ENCODE measurements at places on chromosomes 7 and 10.
A peak's percentile ranks its signal among the peaks of the same experiment; 100 is the strongest.

GRCh38 chr10:34179280-34179679 is 635.8 kb downstream of the PARD3 start:
- no peak for DNase-seq

DNA sequence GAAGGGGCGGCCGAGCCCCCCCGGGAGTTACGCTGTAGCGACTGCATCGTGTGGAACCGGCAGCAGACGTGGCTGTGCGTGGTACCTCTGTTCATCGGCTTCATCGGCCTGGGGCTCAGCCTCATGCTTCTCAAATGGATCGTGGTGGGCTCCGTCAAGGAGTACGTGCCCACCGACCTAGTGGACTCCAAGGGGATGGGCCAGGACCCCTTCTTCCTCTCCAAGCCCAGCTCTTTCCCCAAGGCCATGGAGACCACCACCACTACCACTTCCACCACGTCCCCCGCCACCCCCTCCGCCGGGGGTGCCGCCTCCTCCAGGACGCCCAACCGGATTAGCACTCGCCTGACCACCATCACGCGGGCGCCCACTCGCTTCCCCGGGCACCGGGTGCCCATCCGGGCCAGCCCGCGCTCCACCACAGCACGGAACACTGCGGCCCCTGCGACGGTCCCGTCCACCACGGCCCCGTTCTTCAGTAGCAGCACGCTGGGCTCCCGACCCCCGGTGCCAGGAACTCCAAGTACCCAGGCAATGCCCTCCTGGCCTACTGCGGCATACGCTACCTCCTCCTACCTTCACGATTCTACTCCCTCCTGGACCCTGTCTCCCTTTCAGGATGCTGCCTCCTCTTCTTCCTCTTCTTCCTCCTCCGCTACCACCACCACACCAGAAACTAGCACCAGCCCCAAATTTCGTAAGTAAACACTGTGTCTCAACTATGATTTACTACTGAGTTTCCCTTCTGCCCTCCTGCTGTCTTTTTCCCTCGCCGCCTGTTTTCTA is 666 bp downstream of the NRG3 start:
- DNase-seq: peak; percentile 62

DNA sequence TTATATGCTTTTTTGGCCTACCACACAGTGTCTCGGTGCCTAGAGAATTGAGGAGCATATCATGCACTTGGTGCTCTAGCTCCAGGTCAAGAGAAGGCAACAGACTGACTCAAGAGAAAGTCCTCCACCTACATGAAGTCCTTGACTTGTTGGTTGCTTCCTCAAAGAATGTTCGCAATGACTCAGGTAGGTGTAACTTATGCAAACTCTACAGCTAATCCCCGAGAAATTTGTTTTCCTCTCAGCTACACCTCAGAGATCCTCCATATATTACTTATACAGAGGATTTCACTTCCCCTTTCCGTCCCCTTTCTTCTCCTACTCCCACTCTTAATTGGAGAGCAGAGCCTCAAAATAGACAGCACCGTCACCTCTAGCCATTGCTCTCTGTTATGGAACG is 1013.1 kb downstream of the KCNMA1 start:
- DNase-seq: no peak

GRCh38 chr10:124004663-124005004 is 88.8 kb downstream of the CHST15 start:
- no peak for DNase-seq

DNA sequence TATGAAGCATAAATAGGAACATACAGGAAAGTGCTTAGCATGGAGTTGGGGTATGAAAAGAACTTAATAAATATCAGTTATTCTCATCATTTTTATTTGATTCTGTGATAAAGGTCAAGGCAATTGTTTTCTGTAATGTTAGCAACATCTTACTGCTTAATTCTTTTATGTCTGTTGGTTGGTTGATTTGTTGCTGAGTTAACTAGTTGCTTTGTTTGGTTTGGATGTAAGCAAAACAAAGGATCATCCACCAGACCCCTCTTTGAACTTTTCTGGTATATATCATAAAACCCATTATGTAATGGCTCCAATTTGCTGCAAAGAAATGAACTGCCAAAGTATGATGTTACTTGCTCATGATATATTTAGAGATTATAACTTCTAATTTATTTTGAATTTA is 44.5 kb downstream of the CH25H start:
- DNase-seq: no peak

GRCh38 chr7:45982132-45982531 is 61.1 kb upstream of the IGFBP3 start:
- no peak for DNase-seq

GRCh38 chr7:42694894-42695507 is 216.9 kb downstream of the C7orf25 start:
- DNase-seq: no peak

- DNase-seq: no peak
Measured at GRCh38 chr7:97401398-97401797, 283.9 kb downstream of the SDHAF3 start.

GRCh38 chr7:116929021-116929420 is 24.3 kb upstream of the ST7 start:
- DNase-seq: no peak

DNA sequence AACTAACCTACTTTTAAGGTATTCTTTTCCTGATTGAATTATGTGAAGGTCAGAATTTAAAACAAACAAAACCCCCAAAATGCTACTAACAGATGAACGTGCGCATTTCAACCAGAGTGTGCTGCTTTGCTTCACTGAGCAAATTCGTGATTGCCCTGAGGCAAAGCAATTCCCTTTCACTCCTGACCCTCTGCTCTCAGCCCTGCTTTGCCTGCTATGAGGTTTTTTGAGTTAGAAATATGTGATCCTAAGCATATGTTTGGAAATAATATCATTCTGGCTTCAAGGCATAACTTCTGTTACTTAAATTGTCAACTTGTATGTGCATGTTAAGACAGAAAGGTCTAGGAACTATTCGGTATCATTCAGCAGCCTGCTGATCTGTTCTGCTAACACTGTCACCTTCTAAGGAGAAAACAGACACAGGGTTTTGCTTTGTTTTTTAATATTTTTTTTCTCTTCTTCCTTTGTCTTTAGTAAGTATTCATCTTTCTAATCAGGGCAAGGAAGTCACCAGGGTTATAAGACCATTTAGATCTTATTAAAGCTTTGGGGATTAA is 124.2 kb downstream of the GNAT3 start:
- peak; percentile 54 for DNase-seq

- DNase-seq: no peak
Measured at GRCh38 chr10:24961582-24961981, 9.2 kb upstream of the PRTFDC1 start.

DNA sequence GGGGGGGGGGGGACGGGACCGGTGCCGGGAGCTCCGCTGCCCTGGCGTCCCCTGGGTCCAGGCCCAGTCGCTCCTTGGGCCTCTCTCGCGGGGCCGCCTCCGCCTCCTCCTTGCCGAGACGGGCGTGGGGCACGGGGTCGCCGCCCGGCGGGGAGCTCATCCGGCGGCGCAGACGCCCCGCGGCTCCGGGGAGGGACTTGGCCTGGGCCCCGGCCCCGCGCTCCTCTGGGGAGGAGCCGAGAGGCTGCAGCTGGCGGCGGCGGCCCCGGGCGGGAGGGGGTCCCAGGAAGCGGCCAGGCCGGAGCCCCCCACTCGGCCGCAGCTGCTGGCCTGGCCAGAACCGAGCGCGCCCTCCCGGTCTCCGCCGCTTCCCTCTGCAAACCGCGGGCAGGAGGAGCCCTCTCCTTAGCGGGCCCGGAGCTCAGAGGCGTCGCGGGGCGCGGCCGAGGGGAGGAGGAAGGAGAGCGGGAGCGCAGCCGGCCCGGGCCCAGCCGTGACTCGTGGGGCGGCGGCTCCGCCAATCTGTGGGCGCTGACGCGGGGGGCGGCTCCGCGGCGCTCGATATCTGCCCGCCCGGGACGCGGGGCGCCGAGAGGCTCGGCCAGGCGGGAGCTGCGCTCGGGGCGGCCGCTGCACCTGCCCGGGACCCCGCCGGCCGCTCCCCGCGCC is at the start of gene FAM20C:
TSS of gene FAM20C (plus strand) at position 591 of the 669 bp plus-strand sequence. CDS start 629 bp downstream, outside the sequence.
- DNase-seq: peak; percentile 85

DNA sequence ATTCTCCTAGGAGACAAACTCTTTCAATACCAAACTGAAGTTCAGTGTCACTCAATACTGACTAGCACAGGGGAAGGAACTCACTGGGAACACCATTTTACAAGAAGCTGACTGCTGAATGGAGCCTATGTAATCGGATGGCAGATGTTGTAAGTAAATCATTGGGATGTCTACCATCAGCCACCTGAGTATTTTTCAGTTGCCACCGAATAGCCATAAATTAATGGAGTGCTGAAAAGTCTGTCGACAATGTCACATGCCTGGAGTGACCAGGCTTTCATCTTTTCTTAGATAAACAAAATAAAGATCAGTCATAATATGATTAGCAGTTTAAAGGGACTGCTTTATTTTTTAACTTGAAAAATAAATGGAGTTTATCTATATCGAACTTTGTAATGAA is 145.9 kb upstream of the SEMA3E start:
- no peak for DNase-seq

GRCh38 chr7:4692055-4692454 is 10.0 kb downstream of the FOXK1 start:
- no peak for DNase-seq

DNA sequence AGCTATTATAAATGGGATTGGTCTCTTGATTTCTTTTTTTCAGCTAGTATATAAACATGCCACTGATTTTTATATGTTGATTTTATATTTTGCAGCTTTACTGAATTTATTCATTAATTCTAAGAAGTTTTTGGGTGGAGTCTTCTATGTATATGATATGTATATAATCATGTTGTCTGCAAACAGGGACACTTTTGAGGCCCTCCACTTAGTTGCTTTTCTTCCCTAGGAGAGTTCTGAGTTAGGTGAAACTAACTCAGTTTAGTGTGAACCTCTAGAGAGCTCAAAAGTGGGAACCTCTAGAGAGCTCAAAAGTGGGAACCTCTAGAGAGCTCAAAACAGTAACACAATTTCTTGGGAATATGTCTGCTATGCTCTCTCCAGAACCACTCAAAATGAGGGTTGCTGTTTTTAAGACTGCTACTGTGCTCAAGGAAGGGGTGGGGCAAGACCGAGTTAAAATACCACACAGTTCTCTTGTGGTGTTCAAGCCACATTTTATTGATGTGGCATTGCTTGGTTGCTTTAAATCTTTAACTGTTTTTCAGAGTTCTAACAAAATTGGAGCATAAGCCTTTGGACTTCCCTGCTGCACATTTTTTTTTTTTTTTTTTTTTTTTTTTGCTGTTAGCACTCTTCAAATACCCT is 13.2 kb downstream of the CCDC7 start:
- no peak for DNase-seq

Measured in retina (tissue), 1 donor.